ENCODE measurements at places on chromosomes 1 and 21. TPM values are rescaled to one million over a fixed set of nuclear protein-coding genes. Genes with fewer than 3 reads are reported as not detected.

KCNJ10 gene
- total RNA-seq: 0.50 TPM

PTGFRN gene
- total RNA-seq: 12.6 TPM

TLR5 gene
- total RNA-seq: 0.93 TPM

FAM72D gene
- total RNA-seq: 5.6 TPM

OR2AJ1 gene
- total RNA-seq: not detected

LEPR gene
- 45.6 TPM for total RNA-seq

AMY1C gene
- not detected for total RNA-seq

TNFSF18 gene
- 0.61 TPM for total RNA-seq

KHDRBS1 gene
- total RNA-seq: 37.6 TPM

NCAM2 gene
- 0.51 TPM for total RNA-seq

CDK18 gene
- total RNA-seq: 3.7 TPM

RAB25 gene
- 0.67 TPM for total RNA-seq

TXLNA gene
- 46.7 TPM for total RNA-seq

LRRC47 gene
- total RNA-seq: 23.8 TPM

TMEM81 gene
- total RNA-seq: 2.8 TPM

RHEX gene
- 0.67 TPM for total RNA-seq

HSD3B1 gene
- total RNA-seq: 0.67 TPM

RASAL2 gene
- total RNA-seq: 6.0 TPM

KLHDC7A gene
- 6.6 TPM for total RNA-seq

PDPN gene
- total RNA-seq: 0.17 TPM

PRKCZ gene
- 9.3 TPM for total RNA-seq

LRRC38 gene
- not detected for total RNA-seq

GJB4 gene
- total RNA-seq: not detected
